Neural progenitor cell (in vitro differentiated cells): ENCODE measurements at places on chromosomes 7 and 10.

- no peak for DNase-seq
Measured at GRCh38 chr10:101565936-101566332, 22.1 kb downstream of the POLL start.

- DNase-seq, result no peak
Measured at GRCh38 chr7:676246-676971, 50.1 kb upstream of the DNAAF5 start.

GRCh38 chr7:92608380-92609322, 18.5 kb upstream of the FAM133B start:
- DNase-seq, result peak; percentile 83

DNA sequence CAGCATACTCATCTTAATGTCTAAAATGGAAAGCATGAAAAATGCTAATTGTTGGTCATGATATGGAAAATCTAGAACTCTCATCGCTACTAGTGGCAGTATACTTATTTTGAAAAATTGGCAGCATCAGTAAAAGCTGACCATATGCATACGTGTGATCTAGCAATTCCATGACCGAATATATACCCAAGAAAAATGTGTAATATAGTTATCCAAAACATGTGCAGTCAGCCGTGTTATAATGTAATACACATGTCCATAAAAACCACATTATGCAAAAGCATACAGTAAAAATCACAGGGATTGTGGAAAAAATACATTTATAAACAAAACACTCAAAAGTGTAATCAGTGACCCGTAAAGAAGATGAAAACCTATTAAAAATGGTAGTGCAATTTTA, 439.0 kb downstream of the SH2D4B start:
- DNase-seq, result no peak

DNA sequence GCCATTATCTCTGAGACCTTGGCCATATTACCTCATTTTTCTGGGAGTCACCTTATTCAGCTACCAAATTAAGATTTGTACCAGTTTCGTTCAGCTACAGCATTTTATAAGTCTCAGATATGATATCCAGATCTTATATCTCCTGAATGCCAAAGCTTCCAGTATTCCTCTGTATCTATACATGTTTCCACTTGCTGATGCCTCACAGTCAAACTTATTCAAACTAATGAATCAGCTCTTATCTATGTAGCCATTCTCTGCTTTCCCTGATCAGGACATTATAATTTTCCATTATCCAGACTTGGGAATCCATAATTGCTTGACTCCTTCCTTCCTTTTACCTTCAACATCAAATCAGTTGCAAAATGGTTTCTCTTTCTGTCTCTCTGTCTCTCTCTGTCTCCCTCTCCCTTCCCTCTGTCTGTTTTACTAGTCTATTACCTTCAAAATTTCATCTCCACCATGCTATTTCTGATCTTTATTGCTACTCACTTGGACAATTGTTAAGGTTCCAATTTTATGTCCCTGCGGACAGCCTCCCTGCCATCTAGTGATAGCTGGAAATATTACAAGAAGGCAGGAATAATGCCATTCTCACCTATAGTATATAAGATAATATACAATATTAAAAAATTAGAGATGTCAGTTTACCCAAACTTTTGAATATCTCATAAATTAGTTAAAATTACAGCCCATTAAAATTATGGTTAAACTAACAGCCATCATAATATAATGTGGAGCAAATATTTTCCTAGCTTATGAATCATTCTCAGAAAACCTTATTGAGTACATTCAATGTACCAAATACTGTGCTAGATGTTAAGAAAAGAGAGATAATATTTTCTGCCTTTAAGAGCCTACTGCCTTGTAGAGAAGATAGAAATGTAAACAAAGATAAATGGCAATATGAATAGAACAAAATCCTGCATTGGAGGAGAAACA, 89.8 kb downstream of the PCLO start:
- no peak for DNase-seq

DNA sequence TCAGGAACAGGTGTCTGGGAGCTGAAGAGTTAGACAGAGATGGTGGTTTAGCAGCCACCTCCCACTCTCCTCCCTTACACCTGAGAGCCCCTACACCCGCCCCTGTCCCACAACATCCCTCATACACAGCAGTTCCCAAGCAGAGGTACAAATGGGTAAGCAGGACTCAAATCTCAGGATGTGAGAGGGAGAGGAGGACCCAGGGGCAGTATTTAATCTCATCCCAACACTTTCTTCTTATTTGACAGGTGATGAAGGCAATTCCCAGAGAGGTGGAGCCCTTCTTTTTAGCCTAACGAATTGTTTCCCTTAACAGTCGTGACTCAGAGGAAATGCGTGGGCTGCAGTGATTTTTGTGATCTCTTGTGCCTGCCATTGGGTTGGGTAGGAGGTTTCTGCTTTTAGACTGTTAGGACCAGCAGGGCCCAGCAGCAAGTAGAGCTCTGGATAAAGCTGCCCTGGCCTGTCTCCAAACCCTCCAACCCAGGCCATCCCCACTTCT, 191.3 kb downstream of the HECW1 start:
- DNase-seq, result no peak
